ENCODE measurements at places on chromosomes 5 and 9. TPM values are rescaled to one million over a fixed set of nuclear protein-coding genes. Genes with fewer than 3 reads are reported as not detected.

NR2F1 gene
- 411 TPM for total RNA-seq

DNA sequence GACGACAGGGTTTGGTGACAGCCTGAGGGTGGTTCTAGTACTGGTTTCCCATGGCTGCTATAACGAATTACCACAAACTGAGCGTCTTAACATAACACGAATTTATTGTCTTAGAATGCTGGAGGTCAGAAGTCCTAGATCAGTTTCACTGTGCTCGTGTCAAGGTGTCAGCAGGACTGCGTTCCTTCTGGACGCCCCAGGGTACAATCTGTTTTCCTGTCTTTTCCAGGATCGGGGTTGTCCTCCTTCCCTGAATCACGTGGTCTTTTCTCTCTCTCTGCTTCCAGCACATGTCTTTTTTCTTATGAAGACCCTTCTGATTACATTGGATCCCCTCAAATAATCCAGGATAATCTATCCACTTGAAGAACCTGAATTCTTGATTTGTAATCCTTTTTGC is 291.7 kb upstream of the PANK3 start:
- peaks cover 9% of the 10 kb centered on the region for H3K27me3 ChIP-seq
- H3K27ac ChIP-seq, result no peak overlapping the region
- H3K36me3 ChIP-seq, result no peaks in the 10 kb centered on the region
- no peak overlapping the region for H3K4me3 ChIP-seq

SLC4A9 gene
- not detected for total RNA-seq

DNA sequence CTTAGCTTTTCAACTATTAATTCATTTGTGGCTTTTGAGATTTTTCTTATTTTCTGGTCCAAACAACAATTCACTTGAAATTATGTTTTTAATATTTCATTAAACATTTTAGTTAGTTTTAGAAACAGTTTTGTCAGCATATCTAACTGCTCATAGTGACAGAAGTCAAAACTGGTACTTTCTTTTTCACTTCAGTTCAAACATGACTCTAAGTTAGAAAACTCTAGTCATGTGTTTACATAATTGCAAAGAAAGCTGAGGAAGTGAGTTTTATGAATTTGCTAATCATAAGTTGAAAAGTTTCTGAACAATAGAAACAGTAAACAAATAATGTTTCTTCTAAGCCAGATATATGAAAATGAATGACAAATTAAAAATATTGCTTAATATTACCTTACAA is 1931.0 kb downstream of the EFNA5 start:
- no peaks in the 10 kb centered on the region for H3K27me3 ChIP-seq
- no peak for DNase-seq
- H3K4me1 ChIP-seq, result no peaks in the 10 kb centered on the region
- no peaks in the 10 kb centered on the region for H3K36me3 ChIP-seq
- no peak overlapping the region for H3K4me3 ChIP-seq

NDUFA8 gene
- 51.4 TPM for total RNA-seq

NEUROG1 gene
- total RNA-seq, result 7.3 TPM

DNA sequence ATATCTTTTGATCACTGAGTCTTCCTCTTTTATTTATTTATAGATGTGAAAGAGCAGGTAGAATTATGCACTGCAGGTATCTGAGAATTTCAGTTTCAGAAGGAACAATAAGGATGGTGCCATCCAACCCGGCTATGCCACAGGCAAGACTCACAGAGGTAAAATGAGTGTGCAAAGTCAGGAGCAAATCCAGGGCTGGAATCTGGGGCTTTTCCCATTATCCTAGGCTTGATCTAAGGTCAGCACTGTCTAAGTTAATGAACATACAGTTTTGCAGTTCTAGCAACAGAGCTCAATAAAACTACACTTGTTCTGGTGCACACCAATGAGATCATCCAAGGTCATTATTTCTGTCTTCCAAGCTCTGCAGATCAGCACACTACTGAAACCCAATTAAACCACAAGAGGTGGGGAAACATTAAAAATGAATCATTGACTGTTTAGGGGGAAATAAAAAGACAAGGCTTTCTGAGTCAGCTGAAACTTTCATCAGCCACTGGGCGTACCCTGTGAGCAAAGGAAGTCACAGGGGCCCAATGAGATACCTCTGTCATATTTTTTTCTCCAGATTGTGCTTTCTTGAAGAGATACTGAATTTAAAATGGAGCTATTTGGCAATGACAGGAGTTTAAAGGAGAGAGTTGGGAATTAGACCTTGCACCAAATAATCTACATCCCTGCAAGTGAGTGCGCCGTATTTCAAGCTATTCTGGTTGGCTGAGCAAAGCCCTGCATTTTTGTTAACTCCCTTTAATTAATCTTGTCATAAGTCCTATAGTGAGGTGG is 662.2 kb upstream of the ZNF608 start:
- H3K4me3 ChIP-seq, result peak overlapping the region; percentile 86
- peaks cover 62% of the 10 kb centered on the region for H3K4me1 ChIP-seq
- no peak for DNase-seq
- peaks cover 10% of the 10 kb centered on the region for H3K36me3 ChIP-seq
- no peaks in the 10 kb centered on the region for H3K27me3 ChIP-seq

C5orf52 gene
- not detected for total RNA-seq

DNA sequence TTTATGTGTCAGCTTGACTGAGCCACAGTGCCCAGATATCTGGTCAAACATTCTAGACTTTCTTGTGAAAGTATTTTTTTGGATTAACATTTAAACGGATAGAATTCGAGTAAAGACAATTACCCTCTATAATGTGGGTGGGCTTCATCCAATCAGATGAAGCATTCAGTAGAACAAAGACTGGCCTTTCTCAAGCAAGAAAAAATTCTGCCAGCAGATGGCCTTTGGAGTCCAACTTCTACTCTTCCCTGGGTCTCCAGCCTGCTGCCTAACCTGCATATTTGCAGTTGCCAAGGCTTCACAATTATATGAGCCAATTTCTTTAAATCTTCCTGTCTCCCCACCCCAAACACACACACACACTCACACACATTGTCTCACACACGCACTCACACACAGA is 86.4 kb downstream of the MED10 start:
- H3K27ac ChIP-seq, result no peak overlapping the region
- no peak overlapping the region for H3K4me3 ChIP-seq
- peaks cover 61% of the 10 kb centered on the region for H3K27me3 ChIP-seq
- H3K36me3 ChIP-seq, result no peaks in the 10 kb centered on the region
- no peaks in the 10 kb centered on the region for H3K4me1 ChIP-seq
- no peak for DNase-seq

DNA sequence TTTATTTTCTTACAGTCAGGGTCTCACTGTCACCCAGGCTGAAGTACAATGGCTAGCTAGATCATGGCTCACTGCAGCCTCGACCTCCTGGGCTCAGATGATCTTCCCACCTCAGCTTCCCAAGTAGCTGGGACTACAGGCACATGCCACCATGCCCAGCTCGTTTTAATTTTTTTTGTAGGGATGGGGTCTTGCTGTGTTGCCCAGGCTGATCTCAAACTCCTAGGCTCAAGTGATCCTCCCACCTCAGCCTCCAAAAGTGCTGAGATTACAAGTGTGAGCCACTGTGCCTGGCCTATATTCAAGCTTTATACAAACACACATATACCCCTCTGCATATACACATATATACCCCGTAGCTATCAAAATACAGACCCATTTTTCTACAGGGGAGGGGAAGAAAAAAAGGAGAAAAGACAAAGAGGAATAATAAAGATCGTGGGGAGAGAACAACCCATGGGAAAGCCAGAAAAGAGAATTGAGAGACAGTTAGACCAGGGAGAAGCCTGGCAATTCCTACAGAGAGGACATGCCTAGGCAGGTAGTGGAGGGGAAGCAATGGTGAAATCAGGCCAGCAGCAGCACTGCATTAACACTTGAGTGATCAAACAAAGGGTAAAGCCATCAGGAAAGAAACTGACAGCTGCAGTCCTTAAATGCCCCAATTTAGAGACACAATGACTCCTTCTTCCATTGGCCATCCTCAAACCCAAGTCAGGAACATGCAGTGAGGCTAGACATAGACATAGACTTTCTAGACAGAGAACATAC is 102.7 kb downstream of the EFNA5 start:
- peaks cover 85% of the 10 kb centered on the region for H3K4me1 ChIP-seq
- no peaks in the 10 kb centered on the region for H3K36me3 ChIP-seq
- peak overlapping the region; percentile 8 for H3K4me3 ChIP-seq

DNA sequence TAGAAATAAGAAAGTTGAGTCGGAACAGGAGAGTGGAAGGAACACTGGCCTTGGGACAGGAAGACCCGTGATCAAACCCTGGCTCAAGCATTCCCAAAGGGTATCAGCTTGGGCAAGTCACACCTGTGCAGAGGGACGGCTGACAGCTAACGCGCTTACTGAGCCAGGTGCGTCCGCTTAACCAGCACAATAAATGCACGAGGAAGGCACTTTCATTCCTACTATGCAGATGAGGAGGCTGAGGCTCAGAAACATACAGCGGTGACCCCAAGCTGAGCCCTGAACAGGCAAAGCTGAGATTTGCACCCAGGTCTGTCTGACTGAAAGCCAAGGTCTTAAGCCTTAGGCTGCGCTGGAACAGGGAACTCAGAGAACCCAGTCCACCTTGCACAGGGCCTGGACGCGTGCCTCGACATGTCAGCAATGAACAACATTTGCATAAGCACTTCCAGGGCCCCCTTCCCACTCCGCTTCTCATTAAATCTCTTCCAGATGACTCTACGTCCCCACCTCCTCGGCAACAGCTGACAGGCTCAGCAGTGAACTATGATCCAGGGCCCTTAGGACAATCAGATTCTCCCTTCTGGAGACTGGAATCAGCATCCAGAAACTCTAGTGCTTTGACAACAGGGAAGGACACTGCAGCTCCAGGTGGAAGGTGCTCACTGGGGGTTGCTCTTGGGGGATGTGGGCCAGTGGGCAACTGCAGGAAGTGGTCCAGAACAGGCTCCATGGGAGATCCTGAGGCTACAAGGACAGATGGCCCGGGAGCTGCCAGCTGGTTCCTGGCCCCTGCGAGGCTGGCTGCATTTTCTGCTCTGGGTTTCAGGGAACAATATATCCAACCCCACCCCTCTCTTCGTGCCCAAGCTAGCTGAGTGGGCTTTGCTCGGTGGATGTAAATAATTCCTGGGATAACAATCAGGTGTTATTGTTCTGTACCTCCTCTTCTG is 35.2 kb downstream of the SH3PXD2B start:
- no peaks in the 10 kb centered on the region for H3K27me3 ChIP-seq
- no peak for DNase-seq
- H3K4me3 ChIP-seq, result no peak overlapping the region
- peak overlapping the region; percentile 90 for H3K27ac ChIP-seq
- H3K4me1 ChIP-seq, result peaks cover 12% of the 10 kb centered on the region

- peaks cover 10% of the 10 kb centered on the region for H3K4me1 ChIP-seq
- peak; percentile 58 for DNase-seq
- no peaks in the 10 kb centered on the region for H3K36me3 ChIP-seq
- H3K27ac ChIP-seq, result no peak overlapping the region
- peaks cover 96% of the 10 kb centered on the region for H3K27me3 ChIP-seq
- H3K4me3 ChIP-seq, result no peak overlapping the region
Measured at GRCh38 chr5:135462304-135462703, 10.2 kb upstream of the TIFAB start.

GRCh38 chr5:65209341-65209740 is 272.4 kb downstream of the ADAMTS6 start:
- peaks cover 18% of the 10 kb centered on the region for H3K36me3 ChIP-seq
- no peaks in the 10 kb centered on the region for H3K27me3 ChIP-seq

MCTP1 gene
- total RNA-seq, result 1.8 TPM

DNA sequence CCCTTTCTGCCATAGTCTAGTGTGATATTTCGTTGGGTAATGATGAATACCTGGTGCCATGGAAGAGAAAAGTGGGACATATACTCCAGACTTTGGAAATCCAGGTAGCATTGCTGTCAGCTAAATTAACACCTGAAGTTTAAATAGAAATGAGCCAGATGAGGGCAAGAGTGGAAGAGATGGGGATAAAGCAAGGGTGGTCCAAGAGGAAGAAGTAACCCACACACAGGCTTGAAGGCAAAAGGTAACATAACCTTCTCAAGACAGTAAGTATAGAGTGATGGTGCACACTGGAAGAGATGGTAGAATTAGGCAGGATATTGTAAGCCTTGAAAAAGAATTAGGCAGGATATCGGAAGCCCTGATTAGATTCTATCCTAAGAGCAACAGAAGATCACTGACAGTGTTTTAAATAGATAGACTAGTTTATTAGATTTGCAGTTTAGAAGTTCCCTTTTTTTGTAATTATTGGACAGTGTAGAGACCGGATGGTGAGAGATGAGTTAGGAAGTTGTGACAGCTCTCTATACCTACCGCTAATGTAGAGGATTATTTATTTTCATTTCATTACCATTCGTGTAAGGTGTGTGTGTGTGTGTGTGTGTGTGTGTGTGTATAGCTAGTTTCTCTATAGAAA is 16.8 kb downstream of the ANXA1 start:
- peaks cover 2% of the 10 kb centered on the region for H3K4me1 ChIP-seq
- no peak for DNase-seq
- no peaks in the 10 kb centered on the region for H3K36me3 ChIP-seq
- H3K4me3 ChIP-seq, result no peak overlapping the region

DNA sequence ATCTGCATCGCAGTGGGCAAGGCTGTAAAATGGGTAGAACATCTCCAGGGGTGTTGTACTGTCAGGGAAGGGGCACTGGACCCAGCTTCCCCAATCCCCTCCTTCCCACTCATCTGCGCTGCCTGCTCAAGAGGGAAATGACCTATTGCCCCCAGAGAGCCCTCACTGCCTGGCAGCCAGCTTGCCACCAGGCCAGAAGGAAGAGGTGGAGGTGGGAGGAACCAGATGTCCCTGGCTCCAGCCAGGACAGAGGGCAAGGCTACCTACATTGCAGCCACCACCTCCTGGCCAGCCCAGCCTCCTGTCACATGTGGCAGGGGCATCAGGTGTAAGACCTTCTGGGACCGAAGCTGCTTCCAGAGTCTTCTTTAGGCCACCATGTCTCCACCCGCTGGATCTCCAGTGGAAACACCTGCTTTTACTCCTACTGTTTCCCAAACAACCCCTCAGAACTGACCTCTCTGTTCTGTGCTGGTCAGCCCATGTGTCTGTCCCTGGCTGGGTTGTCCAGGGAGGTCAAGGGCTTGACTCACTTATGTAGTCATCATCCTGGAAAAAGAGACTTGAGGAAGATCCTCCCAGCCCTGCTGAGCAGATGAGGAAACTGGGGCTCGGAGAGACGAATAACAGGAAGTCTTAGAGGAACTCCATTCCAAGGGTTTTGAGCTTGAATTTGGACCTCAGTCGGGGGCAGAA is 42.3 kb downstream of the JADE2 start:
- no peak overlapping the region for H3K4me3 ChIP-seq
- H3K27me3 ChIP-seq, result no peaks in the 10 kb centered on the region
- H3K36me3 ChIP-seq, result no peaks in the 10 kb centered on the region
- no peak overlapping the region for H3K27ac ChIP-seq
- DNase-seq, result no peak

LCN1 gene
- not detected for total RNA-seq

All from neural crest cell (in vitro differentiated cells).